Omental fat pad (tissue), 4 donors: ENCODE measurements at places on chromosomes 6 and 20. TPM values are rescaled to one million over a fixed set of nuclear protein-coding genes. Genes with fewer than 3 reads are reported as not detected.

- no peak for DNase-seq
Observed at GRCh38 chr6:127267646-127268625, 1.3 kb downstream of the RNF146 start.

DNA sequence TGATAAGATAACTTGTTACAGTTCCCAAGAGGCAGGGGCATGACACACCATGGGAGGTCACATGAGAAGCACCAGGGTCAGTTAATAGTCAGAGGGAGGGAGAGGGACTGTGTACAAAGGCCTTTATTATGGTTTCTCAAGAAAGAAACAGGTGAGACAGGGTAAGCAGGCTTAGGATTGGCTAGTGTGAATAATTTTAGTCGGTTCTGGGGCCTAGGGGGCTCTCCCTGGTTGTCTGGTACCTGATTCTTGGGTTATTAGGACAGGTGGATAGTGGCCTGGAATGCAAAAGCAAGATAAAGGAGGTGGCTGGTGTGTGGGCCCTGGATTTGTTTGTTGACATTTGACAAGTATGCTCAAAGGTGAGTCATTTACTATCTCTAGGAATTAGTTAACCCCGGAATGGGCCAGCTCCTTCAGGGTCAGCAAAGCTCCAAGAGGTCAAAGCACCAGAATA, 49.4 kb upstream of the MCUR1 start:
- DNase-seq: no peak

DNA sequence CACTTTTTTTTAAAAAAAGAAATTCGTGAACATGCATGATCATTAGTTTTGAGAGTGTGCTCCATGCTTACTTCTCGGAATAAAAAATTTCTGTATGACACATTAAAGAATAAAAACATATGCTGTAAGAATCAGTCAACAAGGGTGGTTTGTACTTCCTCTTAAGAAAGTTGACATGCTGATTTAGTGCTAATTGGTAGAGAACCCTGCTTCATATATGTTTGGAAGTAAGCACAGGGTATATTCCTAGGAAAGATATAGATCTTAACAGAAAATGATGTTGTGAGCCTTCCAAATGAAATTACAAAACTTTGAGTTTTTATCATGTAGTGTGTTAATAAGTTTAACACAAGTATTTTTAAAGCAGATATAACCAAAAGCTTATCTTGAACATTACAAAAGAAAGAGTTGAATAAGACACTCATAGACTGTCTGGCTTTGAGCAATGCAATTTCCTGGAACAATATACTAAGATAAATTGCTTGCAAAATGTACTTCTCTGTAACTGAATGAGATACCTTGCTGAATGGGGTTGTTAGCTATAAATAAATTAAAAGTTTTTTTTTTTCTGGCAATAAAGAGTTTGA, 13.8 kb upstream of the VIP start:
- no peak for DNase-seq

DNA sequence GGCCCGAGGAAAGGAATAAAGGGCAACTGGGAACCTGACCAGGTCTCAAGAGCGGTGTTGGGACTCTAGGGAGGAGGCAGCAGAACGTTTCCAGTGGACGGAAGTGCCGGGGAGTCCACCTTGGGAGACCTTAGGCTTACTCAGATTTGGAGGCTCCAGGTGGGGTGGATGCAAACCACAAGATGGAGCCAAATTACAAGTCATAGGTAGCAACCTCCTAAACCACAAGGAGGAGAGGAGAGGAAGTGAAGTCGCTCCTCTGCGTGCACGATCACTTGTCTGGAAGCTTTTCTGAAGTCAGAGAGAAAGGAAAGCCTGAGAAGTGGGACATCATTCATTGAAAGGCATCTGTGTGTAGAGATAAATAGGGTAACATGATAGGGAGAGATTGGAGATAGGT, 9.3 kb downstream of the HLA-DOA start:
- DNase-seq: no peak

GRCh38 chr6:154956771-154957522, 38.2 kb upstream of the TIAM2 start:
- no peak for DNase-seq

DNA sequence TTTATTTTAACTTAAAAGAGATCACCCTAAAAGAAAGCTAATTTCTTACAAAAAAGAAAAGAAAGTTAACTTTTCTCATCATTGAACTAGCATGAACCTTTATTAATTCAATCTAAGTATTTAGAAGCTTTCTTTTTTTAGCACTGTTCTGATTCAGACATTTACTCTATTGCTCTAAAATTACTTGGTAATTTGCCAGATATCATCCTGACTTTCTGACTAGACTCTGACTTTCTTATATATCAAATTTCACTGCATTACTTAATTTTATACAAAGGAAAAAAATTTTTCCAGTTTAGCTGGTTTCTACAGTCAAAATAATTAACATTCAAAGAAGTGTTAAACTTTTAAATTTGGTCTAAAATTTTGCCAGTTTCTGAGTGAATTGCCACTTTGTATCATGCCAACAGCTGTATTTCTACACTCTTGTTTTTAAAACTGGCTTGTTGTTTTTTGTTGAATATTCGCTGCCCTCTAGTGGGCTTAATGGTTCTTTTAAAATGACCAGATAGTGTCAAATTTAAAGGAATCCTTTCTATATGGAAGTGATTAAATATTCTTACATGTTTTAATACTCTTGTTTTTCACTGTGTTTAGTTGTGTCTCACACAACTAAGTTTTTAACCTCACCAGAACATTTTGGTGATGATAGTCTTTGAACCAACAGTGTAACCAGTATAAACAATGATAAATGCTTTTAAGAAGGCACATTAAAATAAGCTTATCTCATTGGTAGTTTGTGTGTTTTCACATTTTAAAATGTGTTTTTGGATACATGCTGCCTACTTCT, 102.0 kb downstream of the POPDC3 start:
- DNase-seq: no peak

- no peak for DNase-seq
Observed at GRCh38 chr20:58698741-58699622, 6.4 kb downstream of the NPEPL1 start.

- no peak for DNase-seq
Observed at GRCh38 chr6:31690231-31691077, 9.6 kb upstream of the LY6G5C start.

- DNase-seq: no peak
Observed at GRCh38 chr20:4007383-4008025, 7.9 kb downstream of the RNF24 start.

- no peak for DNase-seq
Observed at GRCh38 chr6:44104481-44105021, 22.7 kb downstream of the MRPL14 start.

- DNase-seq: no peak
Observed at GRCh38 chr6:64874776-64875175, 832.2 kb downstream of the EYS start.

- no peak for DNase-seq
Observed at GRCh38 chr20:48686238-48687116, 141.3 kb downstream of the PREX1 start.

- no peak for DNase-seq
Observed at GRCh38 chr6:37175332-37176267, 5.6 kb downstream of the PIM1 start.

DNA sequence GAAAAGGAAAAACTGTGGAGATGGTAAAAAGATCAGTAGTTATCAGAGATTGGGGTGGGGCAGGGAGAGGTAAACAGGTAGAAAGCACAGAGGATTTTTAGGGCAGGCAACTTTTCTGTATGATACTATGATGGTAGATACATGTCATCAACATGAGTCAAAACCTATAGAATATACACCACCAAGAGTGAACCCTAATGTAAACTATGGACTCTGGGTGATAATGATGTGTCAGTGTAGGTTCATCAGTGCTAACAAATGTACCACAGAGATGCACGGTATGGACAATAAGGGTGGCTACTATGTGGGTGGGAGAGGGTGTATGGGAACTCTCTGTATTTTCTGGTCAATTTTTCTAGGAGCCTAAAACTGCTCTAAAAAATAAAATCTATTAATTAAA, 18.5 kb downstream of the PACSIN1 start:
- DNase-seq: no peak

DNA sequence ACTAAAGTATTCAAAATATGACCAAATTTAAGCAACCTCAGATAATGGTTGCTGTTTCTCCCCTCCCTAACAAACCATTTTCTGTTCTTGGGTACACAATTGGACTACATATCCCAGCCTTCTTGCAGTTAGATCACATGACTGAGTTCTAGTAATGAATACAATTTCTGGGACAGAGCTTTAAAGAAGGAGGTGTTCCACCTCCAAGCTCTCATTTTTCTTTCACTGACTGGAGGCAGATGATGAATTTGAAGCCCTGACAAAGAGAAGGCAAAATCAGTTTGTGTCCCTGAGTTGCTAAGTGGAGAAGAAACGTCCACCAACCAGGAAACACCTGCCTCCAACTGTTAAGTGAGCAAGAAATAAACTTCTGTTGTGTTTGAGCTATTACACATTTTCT, 117.2 kb downstream of the LCA5 start:
- no peak for DNase-seq

DNA sequence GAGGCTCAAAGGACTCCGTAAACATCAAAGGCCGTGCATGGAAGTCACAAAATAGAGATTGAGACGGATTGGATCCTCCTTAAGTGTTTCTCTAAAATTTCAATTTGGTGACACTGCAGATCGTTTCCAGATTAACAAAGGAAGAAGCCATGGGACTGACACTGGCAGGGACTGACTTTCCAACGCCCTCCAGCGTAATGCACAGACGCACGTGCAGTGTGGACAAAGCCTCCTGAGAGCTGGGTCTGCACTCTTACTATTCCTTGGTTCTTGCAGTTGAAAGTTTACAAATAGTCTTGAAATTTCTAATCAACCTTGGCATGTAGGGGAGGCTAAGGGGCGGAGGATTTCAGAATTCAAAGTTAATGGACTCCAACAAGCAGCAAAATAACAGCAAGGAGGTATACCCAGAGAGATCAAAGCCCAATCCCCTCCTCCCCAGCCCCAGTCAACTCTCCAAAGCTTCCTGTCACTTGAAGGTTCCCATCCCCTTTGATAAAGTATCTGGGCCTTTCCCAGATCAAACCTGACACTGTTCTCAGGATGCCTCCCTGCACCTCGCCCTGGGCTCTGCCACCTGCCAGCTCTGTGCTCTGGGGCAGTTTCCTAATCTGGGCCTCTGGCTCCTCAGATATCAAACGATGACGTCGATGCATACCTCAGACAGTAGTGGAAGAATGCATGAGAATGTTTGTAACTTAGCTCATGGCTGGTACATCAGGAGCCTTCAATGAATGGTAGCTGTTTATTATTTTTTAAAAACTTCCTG, 106.5 kb upstream of the TRAF3IP2 start:
- DNase-seq: no peak

- no peak for DNase-seq
Observed at GRCh38 chr20:33465481-33466302, 22.1 kb upstream of the SNTA1 start.

DNA sequence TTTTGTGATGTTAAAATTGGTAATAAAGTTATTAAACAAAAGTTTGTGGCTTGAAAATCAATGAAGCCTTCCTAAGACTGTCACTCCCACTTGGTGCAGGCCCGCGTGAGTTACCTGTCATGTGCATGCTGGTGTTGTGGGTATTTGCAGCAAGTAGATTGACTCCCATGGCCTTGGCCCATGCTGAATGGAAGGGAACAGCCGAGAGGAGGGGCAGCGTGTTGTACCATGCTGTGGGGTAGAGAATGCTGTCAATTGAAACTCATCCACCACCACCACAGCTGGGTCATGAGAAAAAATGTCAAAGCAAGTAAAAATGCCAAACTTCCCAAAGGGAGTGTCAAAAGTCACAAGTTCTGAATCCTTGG, 12.7 kb upstream of the VNN1 start:
- no peak for DNase-seq

- no peak for DNase-seq
Observed at GRCh38 chr20:36572701-36573102, 695 bp upstream of the TGIF2 start.

DNA sequence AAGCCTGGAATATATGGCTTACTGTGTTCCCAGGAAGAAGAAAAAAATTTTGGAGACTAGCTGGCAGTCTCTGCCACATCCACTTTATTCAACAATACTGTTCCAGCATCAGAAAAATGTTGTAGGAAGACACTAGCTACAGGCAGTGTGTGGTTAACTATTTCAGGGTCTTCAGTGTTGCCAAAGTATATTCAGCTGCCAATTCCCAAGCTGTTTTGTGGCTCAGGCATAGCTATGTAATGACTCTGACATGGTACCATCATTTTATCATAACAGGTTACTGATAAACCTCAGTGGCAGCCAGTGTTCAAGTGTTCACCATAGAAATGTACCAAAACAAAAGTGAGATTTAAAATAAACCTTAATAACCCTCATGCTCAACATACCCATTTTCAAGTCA, 503.1 kb downstream of the ADGRB3 start:
- no peak for DNase-seq

- DNase-seq: no peak
Observed at GRCh38 chr6:21390532-21391213, 202.9 kb upstream of the SOX4 start.

GRCh38 chr20:19660808-19661378, 97.2 kb upstream of the RIN2 start:
- DNase-seq: no peak

DNA sequence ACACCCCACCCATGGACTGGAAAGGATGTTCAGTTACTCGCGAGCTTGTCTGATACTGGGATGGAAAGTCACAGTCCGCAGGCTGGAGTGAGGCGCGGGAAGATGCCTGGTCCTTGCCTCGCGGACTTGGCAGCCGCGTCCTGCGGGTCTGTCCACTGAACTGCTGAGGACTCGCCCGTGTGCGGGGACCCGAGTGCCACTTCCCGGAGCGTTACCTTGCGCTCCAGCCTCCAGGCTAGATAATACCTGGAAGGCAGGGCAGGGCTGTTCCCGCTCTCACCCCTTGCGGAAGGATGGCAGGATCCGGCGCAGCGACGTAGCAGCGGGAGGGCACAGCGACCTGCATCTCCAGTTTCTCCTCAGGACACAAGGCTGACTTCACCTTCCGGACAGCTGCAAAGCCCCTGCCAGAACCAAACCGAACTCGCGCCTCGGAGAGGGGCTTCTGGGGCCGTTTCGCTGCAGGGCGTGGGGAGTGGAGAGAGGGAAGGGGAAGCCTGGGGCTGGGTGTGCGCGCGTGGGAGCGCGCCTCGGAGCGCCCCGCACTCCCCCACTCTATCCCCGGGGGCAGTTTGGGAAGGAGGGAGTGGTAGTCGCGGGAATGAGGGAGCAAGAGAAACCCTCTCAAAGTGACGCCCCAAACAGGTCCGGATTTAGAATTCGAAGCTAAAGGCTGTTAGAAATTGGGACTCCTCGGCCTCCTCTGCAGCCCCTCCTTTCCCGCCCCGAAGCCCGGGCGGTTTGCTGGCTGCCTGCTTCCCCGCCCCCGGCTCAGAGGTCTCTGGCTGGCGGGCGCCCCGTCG, at the start of gene KCNQ5:
TSS of gene KCNQ5 (plus strand) at position 774 of the 803 bp plus-strand sequence.
- DNase-seq: no peak

The CENPW gene
- total RNA-seq: 2.5 TPM

The GPLD1 gene
- 9.7 TPM for total RNA-seq

The DEF6 gene
- 6.6 TPM for total RNA-seq

The PLN gene
- 3.7 TPM for total RNA-seq

The MROH8 gene
- total RNA-seq: 2.8 TPM

The CST8 gene
- total RNA-seq: not detected

The GJA1 gene
- total RNA-seq: 260 TPM

The SGK2 gene
- 3.6 TPM for total RNA-seq

The FOXQ1 gene
- not detected for total RNA-seq

The OLIG3 gene
- total RNA-seq: not detected

The CNBD2 gene
- 2.0 TPM for total RNA-seq

The RSPH4A gene
- total RNA-seq: 2.0 TPM

The GSTA2 gene
- not detected for total RNA-seq

The BMP6 gene
- 25.2 TPM for total RNA-seq

The CLPSL2 gene
- not detected for total RNA-seq
